ENCODE measurements at places on chromosomes 4 and X.

- no peak for DNase-seq
Measured at GRCh38 chrX:2427147-2427546, 73.6 kb downstream of the DHRSX start.

DNA sequence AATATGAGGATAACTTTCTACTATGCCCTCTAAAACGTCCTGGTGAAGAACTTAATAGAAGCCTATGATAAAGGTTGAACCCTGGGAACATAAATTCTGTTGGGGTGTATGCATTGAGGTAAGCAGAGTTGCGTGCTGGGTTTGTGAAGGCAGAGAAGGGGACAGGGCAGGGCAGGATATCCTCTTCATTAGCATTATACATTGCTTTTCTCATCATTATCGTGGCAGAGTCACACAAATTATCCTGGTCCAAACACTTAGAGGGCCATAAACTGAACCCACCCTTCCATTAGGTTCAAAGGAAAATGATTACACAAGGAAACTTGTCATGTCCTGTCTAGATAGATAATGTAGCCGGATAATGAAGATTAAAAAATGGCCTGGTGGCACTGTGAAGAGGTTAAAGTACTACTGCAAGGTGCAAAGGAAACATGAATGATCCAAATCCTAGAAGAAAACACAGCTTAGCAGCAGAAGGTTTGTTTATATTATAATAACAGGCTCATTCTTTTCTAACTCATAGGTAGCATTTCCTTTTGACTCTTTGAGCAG lies 189.1 kb downstream of the SPCS3 start:
- DNase-seq = no peak

GRCh38 chr4:42152507-42153504 lies at the start of gene BEND4:
Gene BEND4, minus strand, starts transcription at chr4:42152655. Its CDS starts 512 bp downstream, at chr4:42152143.
- no peak for DNase-seq

- DNase-seq = no peak
Measured at GRCh38 chr4:55364691-55365344, 18.8 kb downstream of the SRD5A3 start.

GRCh38 chr4:184510401-184510800 lies 36.1 kb upstream of the IRF2 start:
- DNase-seq = no peak

GRCh38 chr4:159222043-159222552 lies 119.2 kb downstream of the RAPGEF2 start:
- no peak for DNase-seq

DNA sequence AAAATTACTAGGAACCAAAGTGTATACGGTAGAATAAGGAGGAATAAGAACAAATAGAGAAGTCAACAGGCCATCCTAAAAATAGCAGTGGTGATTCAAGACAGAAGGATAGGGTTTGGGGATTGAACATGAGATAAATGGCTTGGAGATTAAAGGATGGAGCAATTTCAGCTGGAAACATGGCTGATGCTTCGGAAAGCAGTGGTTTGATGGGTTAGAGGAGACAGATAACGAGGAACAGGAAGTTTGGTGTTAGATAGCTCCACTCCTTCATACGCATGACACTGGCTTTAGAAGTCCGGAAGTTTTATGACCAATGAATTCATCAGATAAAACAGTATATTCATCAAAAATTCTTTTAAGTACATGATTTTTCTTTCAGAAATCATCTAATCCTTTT lies 70.8 kb upstream of the GALNTL6 start:
- no peak for DNase-seq

- DNase-seq = no peak
Measured at GRCh38 chr4:4490816-4491215, 51.0 kb downstream of the STX18 start.

GRCh38 chrX:68932611-68933010 lies 103.8 kb downstream of the EFNB1 start:
- DNase-seq = no peak

DNA sequence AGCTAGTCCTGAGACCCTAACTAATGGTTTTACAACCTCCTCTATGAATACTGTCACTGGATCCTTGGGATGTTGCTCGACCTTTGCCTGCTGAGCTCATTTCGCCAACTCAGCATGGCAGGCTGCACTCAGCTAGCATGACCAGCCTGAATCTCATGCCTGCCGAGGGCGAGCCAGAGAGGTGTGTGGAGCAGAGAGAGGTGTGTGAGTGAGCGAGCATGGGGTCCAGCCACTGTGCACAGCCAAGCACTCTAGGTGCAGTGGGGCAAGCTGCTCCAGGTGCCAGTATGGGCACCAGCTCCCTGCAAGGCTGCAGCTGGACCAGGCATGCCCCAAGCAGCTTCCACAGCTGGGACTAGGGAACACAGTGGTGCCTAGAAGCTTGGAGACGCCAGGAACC lies 410.9 kb downstream of the PCDH10 start:
- DNase-seq = no peak

GRCh38 chrX:72540318-72540717 lies 32.3 kb downstream of the HDAC8 start:
- no peak for DNase-seq

DNA sequence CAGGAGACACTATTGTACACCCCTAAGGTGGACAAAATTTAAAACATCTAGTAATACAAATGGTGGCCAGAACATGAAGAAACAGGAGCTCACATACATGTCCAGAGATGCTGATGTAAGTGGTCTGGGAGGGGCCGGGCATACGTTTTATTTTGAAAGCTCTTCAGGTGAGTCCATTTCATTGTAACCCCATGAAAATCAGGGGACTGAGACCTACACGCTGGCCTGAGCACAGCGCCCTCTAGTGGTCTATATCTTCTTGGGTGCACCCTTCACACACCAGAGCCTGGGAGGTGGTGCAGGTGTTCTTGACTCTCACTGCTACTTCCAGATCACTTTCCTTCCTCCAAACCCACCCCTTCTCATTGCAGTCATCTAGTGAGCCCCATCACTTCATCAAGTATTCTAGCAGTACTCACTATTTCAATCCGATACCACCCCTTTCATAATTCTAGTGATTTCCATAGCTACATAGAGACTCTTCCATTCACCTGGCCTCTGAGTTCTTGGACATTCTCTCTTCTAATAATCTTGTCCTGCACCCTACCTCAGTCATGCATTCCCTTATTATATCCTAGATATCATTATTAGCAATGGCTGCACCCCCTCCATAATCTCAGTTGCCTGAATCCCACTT lies 4.3 kb upstream of the TLR6 start:
- DNase-seq = peak; percentile 56

DNA sequence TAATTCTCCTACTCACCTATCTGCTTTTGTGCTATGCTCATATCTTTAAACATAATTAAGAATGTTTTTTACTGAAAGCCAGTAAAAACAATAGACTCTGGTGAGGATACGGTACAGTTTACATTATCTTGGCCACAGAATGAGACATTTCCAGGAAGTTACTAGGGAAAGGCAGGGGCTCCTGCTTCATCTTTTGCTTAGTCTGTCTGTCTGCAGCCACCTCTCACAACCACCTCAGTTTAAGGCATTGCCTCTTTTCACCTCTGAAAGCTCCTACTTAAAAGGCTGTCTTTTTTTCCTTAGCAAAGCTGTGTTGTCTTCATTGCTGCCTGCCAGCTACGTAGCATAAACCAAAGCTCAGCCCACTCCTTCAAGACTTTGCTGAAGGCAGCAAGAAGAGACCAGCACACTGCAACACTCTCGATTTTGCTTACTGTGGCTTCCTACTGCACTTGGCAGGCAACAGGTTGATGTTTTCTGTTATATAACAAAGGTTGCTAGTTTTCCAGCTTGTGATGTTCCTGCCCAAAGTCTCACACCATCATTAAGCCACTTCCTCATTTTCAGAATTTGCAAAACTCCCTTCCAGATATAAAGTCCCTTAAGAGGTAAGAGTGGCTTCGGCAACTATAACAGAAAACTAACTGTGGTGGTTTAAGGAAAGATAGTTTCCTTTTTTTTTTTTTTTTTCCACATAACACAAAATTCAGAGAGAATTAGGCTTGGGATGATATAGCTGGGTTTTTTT lies 432.9 kb downstream of the GRXCR1 start:
- DNase-seq = no peak

- no peak for DNase-seq
Measured at GRCh38 chrX:31420302-31420701, 348.5 kb upstream of the FTHL17 start.

- no peak for DNase-seq
Measured at GRCh38 chr4:87313756-87314155, 8.9 kb downstream of the HSD17B13 start.

GRCh38 chr4:140211693-140212092 lies 57.7 kb upstream of the MAML3 start:
- DNase-seq = no peak

GRCh38 chr4:180923486-180923885 lies 1319.7 kb upstream of the TENM3 start:
- DNase-seq = no peak

- no peak for DNase-seq
Measured at GRCh38 chrX:111133389-111133788, 37.4 kb downstream of the PAK3 start.

GRCh38 chr4:1590244-1590643 lies 93.9 kb downstream of the FAM53A start:
- DNase-seq = no peak

DNA sequence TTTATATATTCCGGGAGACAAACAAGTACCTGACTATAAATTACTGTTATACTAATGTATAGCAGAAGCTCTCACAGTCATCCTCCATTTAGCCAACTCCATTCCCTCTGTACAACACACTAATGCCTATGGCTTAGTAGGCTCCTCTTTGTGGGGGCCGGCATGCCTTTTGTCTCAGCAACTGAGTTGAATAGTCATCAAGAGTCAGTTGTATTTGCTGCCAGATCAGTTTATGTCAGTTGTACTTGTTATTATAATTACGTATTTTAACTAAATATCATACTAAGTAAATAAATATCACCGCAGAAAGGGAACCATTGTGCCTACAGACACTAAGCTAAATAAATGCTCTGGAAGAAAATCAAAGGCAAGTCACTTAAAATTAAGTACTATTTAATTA lies 9.9 kb downstream of the PRMT9 start:
- no peak for DNase-seq

DNA sequence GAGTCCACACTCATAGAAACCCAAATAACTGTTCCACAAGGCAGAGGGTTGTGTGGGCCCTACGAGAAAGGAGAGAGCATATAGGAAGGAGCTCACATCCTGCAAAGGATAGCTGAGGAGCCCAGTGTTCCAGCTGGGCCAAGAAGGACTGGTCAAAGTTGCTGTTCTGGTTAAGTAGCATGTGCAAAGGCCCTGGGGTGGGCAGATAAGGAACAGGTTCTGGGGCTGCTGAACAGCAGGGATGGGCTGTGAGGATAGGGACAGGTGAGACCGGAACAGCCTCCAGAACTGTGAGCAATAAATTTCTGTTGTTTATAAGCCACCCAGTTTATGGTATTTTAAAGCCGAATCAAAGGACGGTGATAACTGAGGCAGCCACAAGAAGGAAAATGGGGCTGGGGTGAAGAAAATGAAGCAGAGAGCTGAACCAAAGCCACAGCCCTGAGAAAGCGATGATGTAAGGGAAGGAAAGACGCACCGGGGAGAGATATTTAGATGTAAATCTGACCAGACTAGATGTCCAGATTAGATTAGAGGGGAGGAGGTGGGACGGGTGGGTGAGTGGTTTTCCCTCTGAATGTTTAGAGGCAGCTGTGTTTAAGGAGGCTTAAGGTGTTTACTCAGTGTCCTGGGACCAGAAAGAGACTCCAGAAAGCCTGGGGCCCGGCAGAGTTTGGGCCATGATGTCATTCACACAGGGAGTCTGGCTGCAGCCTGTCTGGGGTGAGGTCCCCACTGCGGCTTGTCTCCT lies 180.8 kb upstream of the BCOR start:
- DNase-seq = no peak

DNA sequence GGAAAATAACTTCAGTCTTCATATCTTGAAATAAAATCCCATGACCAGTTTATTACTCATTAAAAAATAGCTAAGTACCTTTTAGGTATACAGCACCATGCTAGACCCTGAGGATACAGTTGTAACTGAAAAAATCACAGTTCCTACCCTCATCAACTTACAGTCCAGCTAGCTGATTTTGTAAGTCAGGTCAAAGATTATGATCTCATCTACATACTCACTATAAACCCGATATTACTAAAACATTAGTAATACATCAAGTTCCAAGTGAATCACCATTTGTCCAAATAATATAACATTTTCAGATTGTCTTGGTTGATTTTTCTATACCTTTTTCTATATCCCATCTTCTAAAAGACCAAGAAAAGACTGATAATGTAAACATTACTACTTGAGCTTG lies 333.9 kb downstream of the INPP4B start:
- no peak for DNase-seq

GRCh38 chr4:173145131-173145530 lies 23.5 kb upstream of the GALNT7 start:
- DNase-seq = no peak

DNA sequence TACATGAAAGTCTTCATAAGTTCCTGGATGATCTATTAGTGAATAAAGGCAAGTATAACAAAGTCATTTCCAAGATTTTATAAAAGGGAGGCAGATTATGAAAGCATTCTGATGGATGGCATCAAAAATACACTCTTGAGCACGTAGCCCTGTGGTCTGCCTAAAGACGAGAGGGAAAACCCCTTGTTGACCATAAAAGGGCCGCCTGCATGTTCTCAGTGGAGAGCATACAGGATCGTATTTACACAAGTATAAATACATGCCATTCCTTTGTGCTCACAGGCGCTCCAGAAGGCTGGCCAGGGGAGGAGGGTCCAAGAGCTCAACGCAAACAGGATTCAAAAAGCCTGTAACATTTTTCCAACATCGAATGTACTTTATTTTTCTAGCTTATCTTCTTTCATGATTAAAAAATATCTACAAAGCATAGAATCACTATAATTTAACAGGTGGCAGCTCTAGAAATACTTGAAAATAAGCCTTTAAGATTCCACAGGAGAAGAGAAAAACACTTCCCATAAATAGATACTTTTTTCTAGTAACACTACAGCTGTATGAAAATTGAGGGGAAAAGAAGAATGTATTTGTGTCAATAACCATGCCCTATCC lies 29.6 kb downstream of the PDGFC start:
- peak; percentile 77 for DNase-seq

DNA sequence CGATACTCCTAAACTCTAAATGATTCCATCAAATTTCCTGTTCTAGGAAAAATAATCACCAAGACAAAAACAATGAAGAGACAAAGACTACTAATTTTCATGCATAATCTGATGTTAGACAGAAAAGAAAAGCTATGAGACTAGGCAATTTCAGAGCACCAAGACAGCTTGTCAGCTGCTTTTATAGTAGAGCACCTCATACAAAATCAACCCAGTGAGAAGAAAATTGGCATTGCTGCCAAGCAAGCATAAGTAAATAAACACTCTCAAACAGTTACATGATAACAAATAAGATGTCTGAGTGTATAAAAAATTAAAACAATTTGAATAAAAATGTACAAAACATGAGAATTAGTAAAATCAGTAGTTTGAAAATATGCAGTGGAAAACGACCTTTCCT lies 1544.6 kb downstream of the C4orf33 start:
- no peak for DNase-seq

- no peak for DNase-seq
Measured at GRCh38 chrX:47568656-47569295, 7.8 kb downstream of the ARAF start.

DNA sequence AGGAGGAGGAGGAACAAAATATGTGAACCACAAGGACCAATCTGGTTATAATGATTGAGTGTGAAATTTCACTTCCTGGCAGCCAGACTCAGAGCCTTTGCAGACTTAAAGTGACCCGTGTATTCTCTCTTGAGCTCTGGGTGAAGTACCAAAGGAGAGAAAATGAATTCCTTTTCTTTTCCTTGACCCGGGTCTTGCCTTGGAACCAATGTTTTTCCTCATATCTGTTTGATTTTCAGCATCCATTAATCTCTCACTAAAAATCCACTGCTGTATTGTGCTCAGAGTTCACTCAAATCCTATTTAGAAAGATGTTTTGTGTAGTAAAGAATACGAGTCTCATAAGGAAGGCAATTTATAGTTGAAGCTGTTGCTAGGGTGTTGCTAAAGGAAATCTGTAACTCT lies 78.3 kb upstream of the C1QTNF7 start:
- DNase-seq = no peak

All from NCI-H2081 (cell line).